Stimulated activated CD4-positive, alpha-beta T cell treated with anti-CD3 and anti-CD28 coated beads, Interleukin-1b, Interleukin-23, amount 100 ng/mL, for 1 hour (primary cell): ENCODE measurements at places on chromosomes 13 and 19.

- DNase-seq: no peak
Measured at GRCh38 chr13:44989941-44990340, 603 bp downstream of the GPALPP1 start.

GRCh38 chr13:108755083-108755482 is 125.7 kb downstream of the MYO16 start:
- no peak for DNase-seq

GRCh38 chr19:15913384-15913783 is 15.5 kb upstream of the CYP4F2 start:
- DNase-seq: no peak

- DNase-seq: no peak
Measured at GRCh38 chr19:40412866-40413265, 312 bp downstream of the PRX start.

- DNase-seq: no peak
Measured at GRCh38 chr19:5667751-5668271, 12.5 kb downstream of the MICOS13 start.
